ENCODE measurements at places on chromosomes 6 and 20. TPM values are rescaled to one million over a fixed set of nuclear protein-coding genes. Genes with fewer than 3 reads are reported as not detected.

GRCh38 chr20:32192698-32193097, 14.8 kb downstream of the PLAGL2 start:
- no peak for DNase-seq

- no peak for DNase-seq
Observed at GRCh38 chr6:85463621-85464259, 13.9 kb downstream of the NT5E start.

GRCh38 chr6:7999201-7999600, 65.0 kb downstream of the BLOC1S5 start:
- DNase-seq, result no peak

DNA sequence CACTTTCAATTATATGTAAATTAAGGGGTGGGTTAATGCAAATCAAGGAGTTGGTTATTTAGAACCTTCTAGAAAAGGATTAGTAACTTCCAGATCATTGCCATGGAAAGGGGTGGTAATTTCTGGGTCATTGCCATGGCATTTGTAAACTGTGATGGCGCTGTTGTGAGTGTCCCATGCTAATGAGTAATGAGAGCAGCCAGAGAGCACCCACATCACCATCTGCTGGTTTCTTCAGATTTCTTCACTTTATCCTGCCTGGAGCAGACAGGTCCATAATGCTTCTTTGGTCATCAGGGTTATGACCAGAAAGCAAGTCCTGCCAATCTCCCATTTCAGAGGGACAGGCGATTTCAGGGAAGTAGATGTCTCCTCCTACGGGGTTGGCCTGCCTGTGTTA, 311.3 kb upstream of the CNR1 start:
- no peak for DNase-seq

Gene RIPPLY2
- not detected for total RNA-seq

Data from MG63 (cell line).